ENCODE measurements at places on chromosomes 5 and 9. TPM values are rescaled to one million over a fixed set of nuclear protein-coding genes. Genes with fewer than 3 reads are reported as not detected.

GRCh38 chr5:132825033-132825833, 5.2 kb downstream of the SHROOM1 start:
- H3K36me3 ChIP-seq: no peaks in the 10 kb centered on the region
- no peak for DNase-seq
- no peak overlapping the region for H3K27ac ChIP-seq
- H3K4me3 ChIP-seq: no peak overlapping the region

DNA sequence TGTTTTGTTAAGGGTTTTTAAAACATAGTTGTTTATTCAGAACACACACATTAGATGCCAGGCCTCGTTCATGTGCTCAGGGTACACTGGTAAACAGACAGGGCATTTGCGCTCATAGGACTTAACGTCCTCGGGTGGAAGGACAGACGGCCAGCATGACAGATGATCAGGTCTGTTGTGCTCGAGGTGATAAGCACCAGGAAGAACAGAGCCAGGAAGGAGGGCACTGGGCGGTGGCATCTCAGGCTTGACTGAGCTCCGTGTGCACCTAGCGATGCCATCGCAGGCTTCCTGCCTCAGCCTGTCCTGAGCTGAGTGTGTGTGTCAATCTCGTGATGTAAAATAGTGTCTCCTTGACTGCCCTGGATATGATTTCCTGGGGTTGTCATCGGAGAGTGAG, 96.5 kb downstream of the EHMT1 start:
- no peaks in the 10 kb centered on the region for H3K36me3 ChIP-seq
- H3K27me3 ChIP-seq: no peaks in the 10 kb centered on the region
- no peak overlapping the region for H3K4me3 ChIP-seq
- H3K27ac ChIP-seq: peak overlapping the region; percentile 79
- DNase-seq: peak; percentile 83

Gene RETREG1
- 380 TPM for total RNA-seq

DNA sequence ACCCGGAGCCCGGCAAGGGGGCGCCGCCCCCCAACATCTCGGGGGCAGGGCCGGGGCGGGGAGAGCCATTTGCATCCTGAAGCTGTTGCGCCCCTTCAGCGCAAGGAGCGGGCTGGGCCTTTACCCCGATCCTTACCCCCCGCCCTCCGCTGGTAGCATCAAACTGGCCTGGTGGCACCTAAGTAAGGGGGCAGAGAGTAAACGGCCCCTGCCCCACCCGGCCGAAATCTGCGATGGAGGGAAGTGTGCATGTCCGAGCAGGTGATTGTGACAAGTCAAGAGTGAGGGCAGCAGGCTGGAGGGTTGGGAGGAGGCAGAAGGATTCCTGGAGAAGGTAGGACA, 101.2 kb downstream of the ESM1 start:
- H3K27ac ChIP-seq: no peak overlapping the region
- peaks cover 7% of the 10 kb centered on the region for H3K27me3 ChIP-seq
- no peaks in the 10 kb centered on the region for H3K4me1 ChIP-seq
- H3K36me3 ChIP-seq: no peaks in the 10 kb centered on the region

DNA sequence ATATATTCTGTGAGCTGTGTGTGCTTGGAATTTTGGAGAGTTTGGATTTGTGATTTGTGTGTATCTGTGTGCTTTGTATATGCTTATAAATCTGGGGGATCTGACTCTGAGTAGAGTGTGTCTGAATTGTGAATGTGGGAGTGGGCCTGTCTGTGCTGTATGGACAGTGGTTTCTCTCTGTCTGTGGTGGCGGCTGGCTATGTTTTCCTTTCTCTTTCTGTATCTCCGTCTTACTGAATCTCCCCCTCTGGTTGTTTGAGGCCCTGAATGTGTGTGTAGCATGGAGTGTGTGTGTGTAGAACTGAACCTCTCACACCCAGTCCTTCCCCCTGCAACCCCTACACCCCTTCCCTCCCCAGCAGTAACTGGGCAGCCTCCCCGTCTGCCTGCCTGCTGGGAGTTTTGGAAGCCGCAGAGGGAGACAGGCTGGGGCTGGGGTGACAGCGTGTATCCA, 4.7 kb downstream of the CXXC5 start:
- DNase-seq: no peak
- peak overlapping the region; percentile 20 for H3K4me3 ChIP-seq
- no peaks in the 10 kb centered on the region for H3K36me3 ChIP-seq
- H3K27me3 ChIP-seq: no peaks in the 10 kb centered on the region
- H3K4me1 ChIP-seq: peaks cover 68% of the 10 kb centered on the region
- H3K27ac ChIP-seq: peak overlapping the region; percentile 99

Gene MEF2C
- 114 TPM for total RNA-seq

GRCh38 chr5:140785905-140786686, at the start of gene PCDHA1:
Gene PCDHA1 (plus strand): TSS chr5:140786140.
- no peak for DNase-seq
- H3K27ac ChIP-seq: no peak within 1 kb of the TSS
- H3K4me3 ChIP-seq: no peak within 1 kb of the TSS
- H3K4me1 ChIP-seq: no peaks in the 10 kb centered on the region
- H3K27me3 ChIP-seq: no peaks in the 10 kb centered on the region
- H3K36me3 ChIP-seq: no peaks in the 10 kb centered on the region

DNA sequence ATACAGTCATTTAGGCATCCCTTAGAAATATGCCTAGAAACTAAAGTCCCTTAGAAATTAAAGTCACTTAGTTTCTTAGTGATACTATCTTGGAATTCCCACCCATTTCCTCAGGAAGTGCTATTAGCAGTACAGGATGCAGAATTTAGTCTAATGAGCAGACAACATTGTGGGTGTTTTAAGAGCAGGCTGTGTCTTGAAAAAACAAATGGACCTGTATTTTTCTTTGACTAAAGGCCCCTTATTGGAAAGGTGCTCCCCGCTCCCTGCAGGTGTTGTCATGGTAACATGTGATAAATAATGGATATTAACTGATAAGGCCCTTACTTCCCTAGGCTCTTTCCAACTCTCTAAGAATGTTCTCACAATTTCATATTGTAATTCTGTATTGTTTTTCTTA, 38.8 kb upstream of the STARD4 start:
- no peaks in the 10 kb centered on the region for H3K36me3 ChIP-seq
- no peak overlapping the region for H3K4me3 ChIP-seq
- H3K27ac ChIP-seq: peak overlapping the region; percentile 56
- H3K4me1 ChIP-seq: peaks cover 4% of the 10 kb centered on the region
- no peak for DNase-seq

Gene PCDHGA5
- 0.75 TPM for total RNA-seq

DNA sequence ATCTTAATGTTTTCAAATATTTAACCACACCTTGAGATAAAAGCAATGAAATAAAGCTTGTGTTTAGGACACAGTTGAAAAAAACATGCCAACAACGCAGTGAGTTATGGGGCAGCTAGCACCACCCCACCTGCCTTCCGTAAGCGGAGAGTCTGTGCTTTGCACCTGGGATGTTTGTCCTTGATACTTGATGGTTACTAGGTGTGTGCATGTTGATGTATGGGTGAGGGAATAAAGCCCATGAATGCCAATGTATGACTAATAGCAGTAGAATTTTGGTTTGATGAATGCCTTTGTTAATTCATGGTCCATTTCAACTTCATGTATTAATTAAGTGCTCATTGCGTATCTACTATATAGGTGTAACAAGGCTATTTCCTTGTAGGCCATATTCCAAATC, 74.0 kb downstream of the PCSK5 start:
- no peaks in the 10 kb centered on the region for H3K27me3 ChIP-seq
- H3K4me3 ChIP-seq: no peak overlapping the region
- no peak overlapping the region for H3K27ac ChIP-seq
- no peak for DNase-seq

Gene SHISAL2B
- total RNA-seq: not detected

DNA sequence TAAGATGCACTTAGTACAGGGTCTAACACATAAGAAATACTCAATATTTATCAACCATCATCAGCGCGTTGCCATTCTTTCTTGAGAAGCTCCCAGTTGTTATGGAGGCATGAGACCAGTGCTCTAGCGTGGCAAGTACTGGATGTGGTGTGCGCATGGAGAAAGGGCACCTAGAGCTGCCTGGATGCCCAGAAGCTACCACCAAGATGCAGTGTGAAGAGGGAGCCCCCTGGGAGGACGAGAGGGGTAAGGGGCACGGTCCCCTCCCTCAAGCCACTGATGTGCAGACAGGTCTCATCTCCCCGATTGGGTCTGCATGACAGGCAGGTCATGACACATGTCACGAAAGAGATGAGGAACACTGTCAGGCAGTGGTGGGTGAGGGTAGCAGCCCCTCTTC, 127.7 kb upstream of the CXCL14 start:
- no peaks in the 10 kb centered on the region for H3K4me1 ChIP-seq
- no peaks in the 10 kb centered on the region for H3K27me3 ChIP-seq
- no peaks in the 10 kb centered on the region for H3K36me3 ChIP-seq
- DNase-seq: no peak

GRCh38 chr5:163453705-163454104, 6.2 kb downstream of the NUDCD2 start:
- H3K4me1 ChIP-seq: peaks cover 8% of the 10 kb centered on the region
- H3K27ac ChIP-seq: no peak overlapping the region
- H3K36me3 ChIP-seq: peaks cover 55% of the 10 kb centered on the region
- DNase-seq: no peak
- H3K4me3 ChIP-seq: no peak overlapping the region

Gene BTNL9
- 25.7 TPM for total RNA-seq

Gene OR1J2
- not detected for total RNA-seq

- H3K4me3 ChIP-seq: no peak overlapping the region
- H3K36me3 ChIP-seq: peaks cover 45% of the 10 kb centered on the region
- peaks cover 11% of the 10 kb centered on the region for H3K4me1 ChIP-seq
Measured at GRCh38 chr5:151181818-151182523, 24.4 kb upstream of the ANXA6 start.

DNA sequence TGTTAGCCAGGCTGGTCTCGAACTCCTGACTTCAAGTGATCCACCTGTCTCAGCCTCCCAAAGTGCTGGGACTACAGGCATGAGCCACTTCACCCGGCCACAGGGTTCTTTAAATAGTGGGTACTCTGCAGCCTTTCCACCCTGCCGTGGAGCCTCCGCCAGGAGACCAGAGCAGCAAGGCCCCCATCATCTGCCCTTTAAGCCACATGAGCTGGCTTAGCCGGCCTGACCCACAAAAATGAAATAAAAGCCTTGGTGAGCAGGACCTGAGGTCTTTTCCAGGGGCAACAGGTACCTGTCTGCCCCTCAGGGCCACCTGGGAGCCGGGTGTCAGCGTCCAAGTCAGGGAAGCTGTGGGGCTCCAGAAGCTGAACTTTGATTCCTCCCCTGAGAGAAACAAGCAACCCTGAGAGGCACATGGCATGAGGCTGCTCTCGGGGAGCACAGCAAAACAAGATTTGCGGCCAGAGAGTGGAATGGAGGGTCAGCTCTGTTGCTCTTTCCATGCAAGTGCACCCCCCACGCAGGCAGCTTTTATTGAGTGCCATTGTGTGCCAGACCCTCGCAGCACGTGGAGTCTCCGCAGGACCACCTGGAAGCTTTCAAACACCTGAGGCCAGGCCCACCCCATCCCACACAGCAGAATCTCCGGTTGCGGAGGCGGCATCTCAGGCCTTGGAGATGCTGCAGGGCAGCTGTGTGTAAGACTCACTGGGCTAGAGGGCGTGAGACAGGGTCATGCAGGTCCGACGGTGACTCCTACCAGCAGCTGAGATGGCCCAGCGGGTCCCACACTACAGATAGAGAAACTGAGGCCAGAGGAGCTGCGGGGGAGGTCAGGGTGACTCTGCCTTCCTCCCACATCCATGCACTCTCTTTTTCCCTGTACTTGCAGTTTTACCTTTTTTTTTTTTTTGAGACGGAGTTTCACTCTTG, 4.8 kb upstream of the WNK2 start:
- DNase-seq: no peak
- H3K27ac ChIP-seq: no peak overlapping the region
- H3K4me1 ChIP-seq: peaks cover 11% of the 10 kb centered on the region
- no peak overlapping the region for H3K4me3 ChIP-seq
- H3K36me3 ChIP-seq: no peaks in the 10 kb centered on the region

GRCh38 chr5:57383093-57383861, 99.3 kb downstream of the ACTBL2 start:
- DNase-seq: no peak
- no peaks in the 10 kb centered on the region for H3K4me1 ChIP-seq

Gene PCDHGC5
- total RNA-seq: 0.36 TPM

- H3K4me1 ChIP-seq: peaks cover 17% of the 10 kb centered on the region
- no peak overlapping the region for H3K27ac ChIP-seq
- H3K36me3 ChIP-seq: no peaks in the 10 kb centered on the region
- no peak overlapping the region for H3K4me3 ChIP-seq
- no peaks in the 10 kb centered on the region for H3K27me3 ChIP-seq
Measured at GRCh38 chr9:125633116-125633745, 73.8 kb downstream of the MAPKAP1 start.

DNA sequence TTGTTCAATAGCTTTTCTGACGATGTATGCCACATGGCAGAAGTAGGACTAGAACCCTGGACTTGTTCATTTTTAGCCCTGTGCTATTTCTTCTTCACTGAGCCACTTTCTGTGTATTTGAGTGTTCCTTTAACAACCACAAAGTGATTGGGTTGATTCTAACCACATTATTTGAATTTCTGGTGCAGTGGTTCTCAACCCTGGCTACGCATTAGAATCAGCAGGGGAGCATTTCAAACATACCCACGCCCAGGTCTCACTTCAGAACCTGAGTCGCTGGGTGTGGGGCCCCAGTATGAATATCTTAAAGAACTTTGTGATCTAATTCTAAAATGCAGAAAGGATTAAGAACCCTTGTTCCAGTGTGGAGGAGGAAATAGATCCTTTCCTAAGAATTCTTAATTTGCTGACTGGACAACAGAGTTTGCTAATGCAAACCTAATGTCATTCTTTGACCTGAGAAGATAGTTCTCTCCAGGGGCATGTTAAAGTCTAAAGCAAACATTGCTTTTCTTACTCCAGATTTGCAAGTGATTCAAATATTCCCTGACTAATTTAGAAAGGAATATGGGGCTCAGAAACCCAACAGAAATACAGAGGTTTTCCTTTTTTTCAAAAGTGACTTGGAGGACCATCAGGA, 75.4 kb upstream of the GDNF start:
- no peaks in the 10 kb centered on the region for H3K27me3 ChIP-seq
- H3K4me1 ChIP-seq: no peaks in the 10 kb centered on the region
- no peak overlapping the region for H3K4me3 ChIP-seq
- no peaks in the 10 kb centered on the region for H3K36me3 ChIP-seq
- no peak for DNase-seq
- H3K27ac ChIP-seq: no peak overlapping the region

DNA sequence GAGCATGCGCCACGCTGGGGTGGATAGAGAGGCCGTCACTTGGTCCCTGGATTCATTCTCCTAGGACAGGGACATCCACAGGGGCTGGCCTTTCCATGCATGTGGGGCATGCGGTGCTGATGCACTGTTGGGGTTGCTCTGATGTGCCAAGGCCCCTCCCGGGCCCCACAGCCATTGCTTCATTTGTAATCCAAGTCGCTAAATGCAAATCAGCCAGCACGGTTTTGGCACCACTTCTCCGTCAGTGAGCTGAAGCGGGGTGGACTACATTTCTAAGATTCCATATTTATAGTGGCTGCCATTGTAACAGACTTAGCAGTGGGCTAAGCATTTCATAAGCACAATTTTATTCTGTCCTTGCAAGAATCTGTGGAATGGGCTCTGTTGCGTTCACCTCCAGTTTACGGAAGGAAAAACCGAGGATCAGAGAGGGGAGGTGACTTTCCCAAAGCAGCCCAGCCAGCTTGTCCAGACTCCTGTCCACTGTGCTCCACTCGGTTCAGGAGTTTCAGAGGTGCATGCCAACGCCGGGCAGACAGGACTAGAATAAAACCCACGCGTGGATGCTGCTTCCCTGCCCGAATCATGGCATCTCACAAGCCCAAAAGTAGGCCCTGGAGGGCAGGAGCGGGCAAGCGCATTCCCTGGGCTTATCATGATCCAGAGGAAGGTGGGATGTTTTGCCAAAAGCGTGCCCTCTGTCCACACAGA, 102.6 kb upstream of the COL5A1 start:
- H3K4me3 ChIP-seq: no peak overlapping the region
- peaks cover 35% of the 10 kb centered on the region for H3K27me3 ChIP-seq
- H3K27ac ChIP-seq: no peak overlapping the region
- no peak for DNase-seq

All from gastrocnemius medialis (tissue), 4 donors.